Spleen (tissue), 13 donors: ENCODE measurements at places on chromosomes 1 and 21. TPM values are rescaled to one million over a fixed set of nuclear protein-coding genes. Genes with fewer than 3 reads are reported as not detected.

Gene SEMA6C
- total RNA-seq: 2.0 TPM

Gene SPAG17
- 0.23 TPM for total RNA-seq

Gene LDLRAD1
- not detected for total RNA-seq

Gene COL8A2
- total RNA-seq: 7.0 TPM

Gene UBL4B
- not detected for total RNA-seq

Gene NUP210L
- 0.34 TPM for total RNA-seq

Gene TNFAIP8L2
- total RNA-seq: 34.6 TPM

Gene ZNF695
- total RNA-seq: 0.30 TPM

DNA sequence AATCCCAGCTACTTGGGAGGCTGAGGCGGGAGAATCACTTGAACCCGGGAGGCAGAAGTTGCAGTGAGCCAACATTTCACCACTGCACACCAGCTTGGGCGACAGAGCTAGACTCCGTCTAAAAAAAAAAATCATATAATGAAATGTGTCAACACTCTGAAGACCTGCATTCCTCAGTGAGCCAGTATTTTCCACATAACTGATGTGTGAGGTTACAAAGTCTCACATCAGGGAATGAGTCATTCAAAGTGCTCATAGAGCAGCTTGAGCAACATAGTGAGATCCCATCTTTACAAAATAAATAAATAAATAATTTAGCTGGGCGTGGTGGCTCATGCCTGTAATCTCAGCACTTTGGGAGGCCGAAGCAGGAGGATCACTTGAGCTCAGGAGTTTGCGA is 65.5 kb downstream of the CASZ1 start:
- no peak for DNase-seq
- H3K27ac ChIP-seq: no peak overlapping the region
- H3K4me3 ChIP-seq: no peak overlapping the region
